ENCODE measurements at places on chromosomes 6 and 20.

GRCh38 chr20:51807720-51808250 lies 5.5 kb upstream of the SALL4 start:
- DNase-seq, result no peak

GRCh38 chr6:5854899-5855298 lies 151.8 kb downstream of the NRN1 start:
- DNase-seq, result no peak

DNA sequence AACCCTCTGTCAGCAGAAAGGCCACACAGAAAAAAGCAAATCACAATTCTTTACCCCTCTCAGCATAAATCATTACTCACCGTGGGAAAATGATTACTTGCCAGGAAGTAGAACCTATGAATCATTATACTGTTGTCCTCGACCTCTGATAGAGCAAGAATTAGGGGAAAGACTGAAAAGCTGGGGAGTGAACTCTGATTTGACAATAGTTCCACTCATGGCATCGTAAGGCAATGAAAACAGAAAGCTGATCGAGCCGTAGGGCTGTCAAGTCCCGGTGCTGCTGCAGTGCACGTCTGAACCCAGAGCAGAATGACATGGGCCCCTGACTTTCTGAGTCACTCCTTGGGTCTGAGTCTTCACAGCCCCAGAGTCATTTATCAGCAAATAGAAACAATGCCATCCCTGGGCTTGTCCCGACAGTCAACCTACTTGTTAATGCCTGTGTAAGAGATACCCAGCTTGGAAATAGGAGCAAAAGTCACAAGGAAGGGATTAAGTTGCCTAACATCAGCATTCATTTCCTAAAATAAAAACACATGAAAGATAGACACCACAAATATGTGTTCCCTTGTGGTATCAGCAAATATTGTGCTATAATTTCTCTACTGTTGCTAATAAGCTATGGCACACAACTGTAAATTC lies 224.8 kb upstream of the MARCKS start:
- no peak for DNase-seq

DNA sequence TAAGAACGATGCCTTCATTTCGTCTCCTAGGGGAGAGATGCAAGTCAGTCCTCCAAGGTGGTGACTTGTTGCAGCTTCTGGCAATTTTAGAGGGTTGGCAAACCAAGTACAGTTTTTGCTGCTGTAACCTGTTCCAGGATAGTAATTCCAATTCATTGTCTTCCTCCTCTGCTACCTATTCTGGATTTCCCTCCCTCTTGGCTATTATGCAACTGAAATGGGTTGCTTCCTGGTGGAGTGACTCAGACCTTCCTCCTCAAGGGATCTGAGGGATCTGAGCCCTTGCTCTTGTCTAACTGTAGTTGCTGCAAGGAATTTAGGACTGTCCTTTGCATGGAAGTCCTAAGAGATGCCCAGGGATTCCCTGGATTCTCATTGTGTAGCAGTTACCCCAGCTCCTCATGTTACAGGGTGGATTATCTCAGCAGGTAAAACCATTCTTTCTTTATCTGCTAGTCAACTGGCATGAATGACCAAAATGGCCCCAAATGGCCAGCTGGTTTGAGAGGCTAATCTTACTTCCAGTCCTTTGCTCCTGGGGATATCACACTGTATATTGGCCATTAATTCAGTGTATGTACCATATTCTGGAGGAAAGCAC lies 17.6 kb upstream of the ELMO2 start:
- DNase-seq, result no peak

- no peak for DNase-seq
Observed at GRCh38 chr20:8020314-8021079, 936 bp upstream of the TMX4 start.
